Cerebellar nuclear complex (tissue), 1 donor: ENCODE measurements at places on chromosomes 4 and X.

DNA sequence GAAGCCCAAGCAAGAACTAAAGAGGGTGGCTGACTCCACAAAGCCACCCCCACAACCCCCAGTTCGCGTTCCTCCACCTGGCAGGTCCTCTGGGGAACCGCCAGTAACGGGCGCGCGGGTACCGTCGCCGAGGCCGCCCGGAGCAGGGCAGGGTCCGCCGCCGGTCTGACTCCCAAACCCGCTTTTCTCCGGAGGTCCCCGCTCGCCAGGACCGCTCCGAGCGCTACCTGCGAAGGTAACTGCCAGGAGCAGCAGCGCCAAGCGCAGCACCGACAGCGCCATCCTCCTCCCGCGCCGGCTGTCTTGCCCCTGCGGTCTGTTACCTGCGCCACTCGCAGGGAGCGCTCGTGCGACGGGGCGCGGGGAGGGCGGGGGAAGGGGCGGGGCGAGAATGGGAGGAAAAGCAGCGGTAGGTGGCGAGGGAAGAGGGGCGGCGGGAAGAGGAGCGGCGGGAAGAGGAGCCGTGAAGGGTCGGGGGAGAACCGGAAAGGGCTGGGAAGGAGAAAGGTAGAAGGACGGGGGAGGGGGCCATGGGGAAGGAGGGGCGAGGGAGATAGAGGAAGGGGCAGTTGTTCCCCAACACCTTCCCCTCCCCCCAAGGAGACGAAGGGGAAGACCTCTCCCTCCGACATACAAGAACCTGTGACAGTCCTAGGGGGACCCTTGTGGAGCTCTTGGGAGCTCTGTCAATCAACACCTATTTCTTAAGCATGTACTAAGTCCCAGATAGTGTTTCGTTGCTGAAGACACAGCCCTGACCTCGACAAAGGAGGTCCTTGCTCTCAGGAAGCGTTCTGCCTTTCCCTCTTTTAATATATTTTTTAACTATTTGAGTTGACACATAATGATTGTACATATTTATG lies at the start of gene SPINK2:
Gene SPINK2, minus strand, starts transcription at position 321 of the 863 bp plus-strand sequence. Its CDS starts 39 bp downstream, at position 282.
- no peak for DNase-seq

DNA sequence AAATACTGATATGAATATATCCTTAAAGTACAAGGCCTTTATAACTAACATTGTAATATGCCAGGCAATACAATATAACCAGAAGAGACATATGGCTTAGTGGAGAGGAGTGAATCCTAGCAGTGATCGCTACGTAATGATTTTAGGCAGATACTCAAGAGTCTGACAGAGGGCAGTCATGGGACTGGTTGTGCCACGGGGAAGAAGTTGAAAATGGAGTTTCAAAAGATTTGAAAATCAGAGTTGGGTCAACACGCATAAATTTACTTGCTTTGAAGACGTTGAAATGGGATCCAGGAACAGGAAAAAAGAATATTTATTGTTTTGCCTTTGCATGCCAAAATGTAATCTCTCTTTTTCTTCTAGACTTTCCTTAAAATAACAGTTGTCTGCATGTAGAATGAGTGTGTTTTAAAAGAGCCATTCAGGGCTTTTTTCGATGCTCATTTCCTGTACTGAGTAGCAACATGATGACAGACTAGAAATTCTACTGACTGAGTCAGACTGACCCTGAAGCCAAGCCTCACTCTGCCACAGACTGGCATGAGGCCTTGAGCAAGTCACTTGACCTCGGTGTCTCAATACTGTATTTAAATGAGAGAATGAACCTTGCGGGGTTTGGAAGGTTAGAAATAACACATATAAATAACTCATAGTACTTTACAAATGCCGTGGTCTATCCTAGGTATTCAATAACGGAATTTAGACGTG lies 8.1 kb upstream of the SMS start:
- DNase-seq = no peak

DNA sequence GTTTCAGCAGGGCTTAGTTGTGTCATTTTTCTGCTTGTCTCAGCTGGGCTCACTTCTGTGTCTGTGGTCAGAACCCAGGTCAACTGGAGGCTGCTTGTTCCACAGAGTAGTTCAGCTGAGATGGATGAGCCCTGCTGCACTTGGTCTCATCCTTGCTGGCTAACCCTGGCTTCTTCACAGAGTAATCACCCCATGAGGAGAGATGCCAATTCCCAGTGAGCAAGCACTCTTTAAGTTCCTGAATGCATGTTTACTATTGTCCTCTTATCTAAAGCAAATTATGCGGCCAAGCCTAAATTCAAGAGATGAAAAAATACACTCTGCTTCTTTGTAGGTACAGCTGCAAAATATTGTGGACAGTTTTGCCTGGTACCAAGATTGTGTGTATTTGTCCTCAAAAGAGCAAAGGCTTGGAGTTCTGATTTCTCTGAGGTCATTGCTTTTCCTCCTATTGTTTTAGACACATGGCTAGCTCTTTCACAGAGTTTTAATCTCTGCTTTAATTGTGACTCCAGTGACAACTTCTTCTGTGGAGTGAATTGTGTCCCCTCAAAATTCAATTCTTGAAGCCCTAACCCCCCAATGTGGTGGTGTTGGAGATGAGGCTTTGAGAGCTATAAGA lies 236.6 kb upstream of the ANKRD50 start:
- DNase-seq = no peak

DNA sequence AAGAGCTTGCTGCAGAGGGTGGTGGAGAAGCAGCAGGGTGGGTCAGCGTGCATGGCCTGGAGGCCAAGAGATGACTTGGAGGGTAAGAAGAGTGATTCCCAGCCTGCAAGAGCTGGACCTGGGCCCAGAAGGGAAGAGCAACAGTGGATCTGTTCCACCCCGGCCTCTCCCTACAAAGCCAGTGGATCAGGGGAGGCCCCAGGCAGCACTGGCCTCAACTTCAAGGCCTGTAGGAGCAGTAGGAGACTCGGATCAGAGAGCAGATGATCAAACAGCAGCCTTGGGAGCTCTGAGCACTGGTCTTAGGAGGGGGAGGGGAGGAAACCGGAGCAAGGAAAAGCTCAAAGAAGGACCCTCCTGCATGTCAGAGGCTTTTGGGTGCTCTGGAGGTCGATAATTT lies 7.6 kb downstream of the L1CAM start:
- no peak for DNase-seq

DNA sequence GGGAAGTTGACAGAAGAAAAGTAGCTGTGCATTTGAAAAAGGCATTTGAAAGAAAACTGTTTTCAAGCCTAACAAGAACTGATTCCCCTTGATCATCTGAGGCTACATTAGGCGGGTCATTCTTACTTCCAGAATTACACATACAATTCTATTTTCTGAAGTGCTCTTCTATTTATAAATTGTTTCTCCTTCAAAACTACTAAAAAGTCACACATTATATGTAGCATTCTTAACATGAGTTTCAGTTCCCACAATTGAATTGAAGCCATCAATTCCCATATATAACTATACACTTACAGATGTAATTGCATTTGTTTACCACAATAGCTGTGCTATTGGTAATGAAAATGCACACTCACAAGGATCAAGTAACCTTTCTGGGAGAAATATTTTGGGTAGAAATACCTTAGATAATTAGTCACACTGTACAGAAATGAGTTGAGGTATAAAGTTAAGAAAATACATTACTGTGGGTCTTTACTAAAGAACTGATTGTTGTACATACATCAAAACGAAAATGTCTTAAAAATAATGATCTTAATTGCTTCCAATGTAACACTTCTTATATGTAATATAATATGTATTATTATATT lies 1688.0 kb upstream of the AGA start:
- no peak for DNase-seq

GRCh38 chr4:20451986-20452385 lies 200.3 kb downstream of the SLIT2 start:
- DNase-seq = no peak

- no peak for DNase-seq
These were observed 48.8 kb upstream of the AMOT start for GRCh38 chrX:112889400-112889799.

DNA sequence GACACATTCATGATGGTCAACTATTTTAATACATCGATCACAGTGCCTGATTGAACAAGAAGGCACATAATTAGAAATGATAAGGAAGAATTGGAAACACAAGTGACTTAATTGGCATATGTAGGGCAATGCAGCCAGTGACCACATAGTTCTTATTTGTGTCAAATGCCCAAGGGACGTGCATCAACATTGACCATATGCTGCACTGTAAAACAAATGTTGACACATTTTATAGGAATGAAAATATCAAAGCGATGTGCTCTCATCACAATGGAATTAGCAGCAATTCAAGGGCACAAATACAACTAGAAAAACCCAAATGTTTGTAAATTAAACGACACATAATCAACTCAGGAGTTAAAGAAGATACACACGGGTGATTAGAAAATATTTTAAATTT lies 948.3 kb upstream of the PRKX start:
- no peak for DNase-seq

DNA sequence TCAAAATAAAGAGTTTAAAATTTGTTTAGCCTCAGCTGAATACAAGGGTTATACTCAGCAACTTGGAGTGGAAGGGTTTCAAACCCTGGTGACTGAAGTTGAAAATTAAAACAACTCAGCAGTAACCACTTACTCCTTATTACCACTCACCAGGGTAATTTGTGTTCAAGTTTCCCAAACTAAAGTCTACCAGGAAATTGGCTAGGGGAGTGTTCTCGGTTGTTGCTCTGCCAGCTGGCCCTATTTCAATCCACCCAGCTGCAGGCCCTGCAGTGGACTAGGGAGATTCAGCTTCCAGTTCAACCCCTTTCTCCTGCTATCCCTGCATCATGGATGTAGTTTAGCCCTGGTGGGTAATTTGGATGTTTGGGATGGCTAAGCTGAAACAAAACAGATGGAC lies 37.8 kb upstream of the EXOC1L start:
- no peak for DNase-seq

DNA sequence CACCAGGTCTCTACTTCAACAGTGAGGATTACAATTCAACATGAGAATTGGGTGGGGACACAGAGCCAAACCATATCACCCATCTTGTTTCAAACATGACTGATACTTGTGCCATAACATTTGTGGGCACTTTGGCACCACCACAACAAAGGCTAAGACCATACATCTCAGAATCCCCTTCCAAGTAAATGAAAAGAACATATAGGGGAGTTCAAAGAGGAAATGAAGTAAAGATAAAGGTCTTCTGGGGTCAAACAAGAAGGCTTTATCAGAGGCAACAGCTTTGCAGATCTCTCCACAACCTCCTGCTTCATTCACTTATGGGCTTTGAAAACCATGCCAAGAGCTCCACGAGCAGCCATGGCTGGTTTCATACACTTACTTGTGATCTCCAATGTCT lies 122.7 kb downstream of the ANKRD50 start:
- no peak for DNase-seq

GRCh38 chr4:88616275-88617150 lies 24.2 kb downstream of the HERC3 start:
- DNase-seq = no peak

DNA sequence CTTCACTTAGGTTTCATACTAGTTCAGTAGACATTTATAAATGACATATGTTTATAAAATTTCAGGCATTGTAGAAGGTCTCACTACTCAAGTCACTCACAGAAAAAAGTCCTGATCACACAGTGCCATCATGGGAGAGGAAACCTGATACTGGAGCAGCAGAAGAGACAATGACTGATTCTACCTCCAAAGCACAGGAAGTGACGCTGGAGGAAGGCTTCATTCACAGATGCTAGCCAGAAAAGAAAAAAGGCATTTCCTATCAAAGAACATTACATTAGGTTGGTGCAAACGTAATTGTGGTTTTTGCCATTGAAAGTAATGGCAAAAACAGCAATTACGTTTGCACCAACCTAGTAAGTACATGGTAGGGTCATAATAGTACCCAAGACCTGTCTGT lies 79.5 kb downstream of the RASGEF1B start:
- DNase-seq = no peak

- DNase-seq = no peak
These were observed 24.5 kb upstream of the WDR1 start for GRCh38 chr4:10140866-10141759.

- no peak for DNase-seq
These were observed 229.0 kb upstream of the LCORL start for GRCh38 chr4:18250564-18250963.

- no peak for DNase-seq
These were observed 95.1 kb upstream of the GRIA3 start for GRCh38 chrX:123088930-123089329.
